Stimulated activated CD8-positive, alpha-beta memory T cell treated with anti-CD3 and anti-CD28 coated beads, Interleukin-15, amount 100 ng/mL, for 24 hours (primary cell): ENCODE measurements at places on chromosomes 7 and 10.

GRCh38 chr10:108956149-108956548, 967.2 kb downstream of the XPNPEP1 start:
- DNase-seq: no peak

- DNase-seq: no peak
These were observed 1.2 kb downstream of the CCM2 start for GRCh38 chr7:45001138-45001694.

GRCh38 chr10:102394079-102394800, 1.3 kb upstream of the NFKB2 start:
- DNase-seq: peak; percentile 97

DNA sequence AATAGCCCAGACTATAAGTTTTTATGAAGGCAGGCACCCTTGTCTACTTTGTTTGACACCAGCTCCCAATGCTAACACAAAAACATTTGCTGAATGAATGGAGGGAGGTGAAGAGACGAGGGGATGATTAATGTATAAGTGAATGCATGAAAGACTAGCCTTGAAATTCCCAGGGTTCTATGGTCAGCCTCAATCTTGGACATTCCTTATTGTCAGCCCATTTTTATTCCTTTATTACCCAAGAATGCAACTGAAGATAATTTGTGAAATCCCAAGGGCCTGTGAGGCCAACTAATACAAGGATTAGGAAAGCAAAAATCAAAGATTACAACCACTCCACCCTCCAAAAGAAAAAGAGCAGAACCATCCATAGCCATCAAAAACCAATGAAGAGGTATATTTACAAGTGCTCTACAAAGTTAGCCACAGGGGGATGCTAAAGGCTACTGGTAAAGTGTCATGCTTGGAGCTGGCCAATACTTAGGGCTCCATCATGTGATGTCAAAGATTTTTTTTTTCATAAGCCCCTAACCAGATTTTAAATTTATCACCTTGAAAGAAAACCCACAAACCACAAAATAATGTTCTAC, 40.0 kb upstream of the ASAH2 start:
- DNase-seq: no peak

DNA sequence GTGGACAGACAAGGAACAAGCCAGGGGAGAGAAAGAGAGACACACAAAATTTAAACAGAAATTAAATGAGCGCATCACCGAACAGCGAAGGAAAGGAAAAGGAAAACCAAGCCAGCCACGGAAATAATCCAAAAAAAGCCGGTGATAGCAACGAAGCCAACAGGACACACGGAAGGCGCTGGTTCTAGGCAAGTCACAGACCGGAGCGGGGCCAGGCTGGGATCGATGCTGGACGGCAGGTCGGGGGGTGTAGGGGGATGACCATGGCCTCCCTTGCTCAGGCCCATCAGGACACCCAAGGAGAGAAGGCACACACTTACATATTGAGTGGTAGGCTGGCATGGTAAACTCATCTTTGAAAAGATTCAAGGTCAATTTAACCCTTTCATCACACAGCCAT, 202.5 kb upstream of the PTN start:
- no peak for DNase-seq

GRCh38 chr10:4373612-4374011, 452.4 kb upstream of the AKR1E2 start:
- no peak for DNase-seq

DNA sequence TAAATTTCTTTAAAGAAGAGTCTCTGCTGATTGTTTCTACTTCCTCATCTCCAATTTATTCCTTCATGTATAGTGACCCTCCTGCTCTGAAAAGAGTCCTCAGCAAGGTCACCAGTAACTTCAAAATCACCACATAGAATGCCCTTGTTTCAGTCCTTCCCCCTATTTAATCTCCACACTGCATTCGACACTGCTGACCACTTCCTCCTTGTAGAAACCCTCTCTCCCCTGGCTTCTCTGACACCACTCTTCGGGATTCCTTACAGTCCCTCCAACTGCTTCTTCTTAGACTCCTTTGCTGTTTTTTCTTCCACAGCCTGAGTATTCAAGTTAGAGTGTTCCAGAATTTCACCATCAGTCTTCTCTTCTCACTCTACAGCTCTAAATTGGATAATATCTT, 89.5 kb downstream of the VPS41 start:
- no peak for DNase-seq

GRCh38 chr7:32952876-32953275, 4.4 kb upstream of the FKBP9 start:
- DNase-seq: no peak

DNA sequence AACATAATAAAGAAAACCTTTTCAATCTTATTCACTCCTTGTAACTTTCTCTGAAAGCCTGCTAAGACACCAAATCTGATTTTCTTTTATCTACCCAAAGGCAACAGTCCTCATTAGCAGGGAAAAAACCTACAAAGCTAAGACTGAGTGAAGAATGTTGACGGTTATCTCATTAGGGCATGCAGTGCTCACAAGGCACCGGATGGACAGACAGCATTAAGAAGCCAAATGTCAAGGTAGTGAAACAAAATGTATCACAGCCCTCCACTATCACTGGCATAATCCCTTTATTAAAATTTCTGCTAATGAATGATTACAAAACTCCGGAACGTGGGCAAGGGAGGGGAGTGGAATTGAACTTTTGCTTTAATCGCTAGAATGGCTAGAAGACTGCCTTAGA, 442.8 kb downstream of the NEBL start:
- DNase-seq: no peak

- DNase-seq: no peak
These were observed 38.7 kb upstream of the SVOPL start for GRCh38 chr7:138739859-138740258.

GRCh38 chr10:124149189-124150042, 56.0 kb upstream of the CHST15 start:
- DNase-seq: no peak

- no peak for DNase-seq
These were observed 25.8 kb upstream of the LEP start for GRCh38 chr7:128215281-128215680.

GRCh38 chr10:14787938-14788337, 13.2 kb upstream of the FAM107B start:
- DNase-seq: no peak

- no peak for DNase-seq
These were observed 66.1 kb downstream of the LSMEM1 start for GRCh38 chr7:112546723-112547513.

DNA sequence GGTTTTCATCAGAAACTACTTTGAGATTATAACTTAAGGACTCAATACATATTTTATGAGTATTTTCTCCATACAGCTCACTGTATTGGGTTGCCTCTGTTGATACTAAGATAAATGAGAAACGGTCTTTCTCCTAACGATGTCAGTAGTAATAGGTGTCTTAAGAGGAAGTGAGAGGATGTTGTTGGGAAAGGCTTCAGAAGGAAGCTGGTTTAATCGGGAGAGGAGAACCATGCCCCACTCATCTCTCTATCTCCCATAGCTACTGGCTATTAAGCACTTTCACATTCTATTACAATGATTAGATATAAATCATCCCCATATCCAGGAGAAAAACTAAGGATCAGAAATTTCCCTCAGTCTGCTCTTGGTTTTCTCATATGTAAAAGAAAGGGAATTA, 2.0 kb downstream of the CLEC5A start:
- DNase-seq: no peak
